ENCODE measurements at places on chromosomes 4 and X.
A peak's percentile ranks its signal among the peaks of the same experiment; 100 is the strongest.

GRCh38 chrX:24423960-24424359 lies 41.1 kb upstream of the PDK3 start:
- no peak for DNase-seq

- DNase-seq, result no peak
These were observed 25.1 kb upstream of the DDX53 start for GRCh38 chrX:22974616-22975015.

- DNase-seq, result no peak
These were observed 307 bp downstream of the ATG4A start for GRCh38 chrX:108091878-108092291.

GRCh38 chr4:174210354-174210753 lies 73.1 kb downstream of the FBXO8 start:
- DNase-seq, result no peak

DNA sequence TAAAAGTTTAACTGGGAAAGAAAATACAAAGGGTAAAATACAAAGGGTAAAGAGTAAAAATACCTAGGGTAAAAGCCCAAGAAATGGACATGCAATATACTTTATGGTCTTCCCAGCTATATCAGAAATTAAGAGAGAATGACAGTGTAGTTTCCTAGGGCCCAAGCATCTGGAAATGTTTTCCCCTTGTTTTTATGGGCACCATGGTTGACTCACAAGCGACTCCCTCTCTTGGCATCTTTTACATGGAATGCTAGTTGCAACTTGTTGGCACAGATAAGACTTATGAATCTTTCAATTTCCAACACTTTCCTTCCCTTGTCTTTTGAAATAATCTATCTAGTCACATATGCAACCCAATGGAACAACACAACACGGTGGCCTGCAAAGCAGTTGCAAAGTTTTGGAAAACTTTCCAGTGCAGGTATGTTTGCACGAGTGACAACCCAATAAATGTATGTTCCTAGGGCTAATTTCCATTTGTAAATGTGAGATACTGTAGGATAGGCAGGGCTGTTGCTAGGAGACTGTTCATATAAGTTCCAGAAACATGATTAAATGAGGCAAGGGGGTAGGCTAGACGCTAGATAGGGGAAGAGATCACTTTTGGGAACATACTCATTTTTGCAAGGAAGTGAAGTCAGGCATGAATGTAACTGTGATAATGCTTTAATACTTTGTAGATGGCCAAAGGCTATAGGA lies 36.4 kb upstream of the CWH43 start:
- no peak for DNase-seq

GRCh38 chr4:10097906-10098779 lies 18.5 kb downstream of the WDR1 start:
- no peak for DNase-seq

- no peak for DNase-seq
These were observed 710.7 kb upstream of the SLIT2 start for GRCh38 chr4:19540859-19541540.

DNA sequence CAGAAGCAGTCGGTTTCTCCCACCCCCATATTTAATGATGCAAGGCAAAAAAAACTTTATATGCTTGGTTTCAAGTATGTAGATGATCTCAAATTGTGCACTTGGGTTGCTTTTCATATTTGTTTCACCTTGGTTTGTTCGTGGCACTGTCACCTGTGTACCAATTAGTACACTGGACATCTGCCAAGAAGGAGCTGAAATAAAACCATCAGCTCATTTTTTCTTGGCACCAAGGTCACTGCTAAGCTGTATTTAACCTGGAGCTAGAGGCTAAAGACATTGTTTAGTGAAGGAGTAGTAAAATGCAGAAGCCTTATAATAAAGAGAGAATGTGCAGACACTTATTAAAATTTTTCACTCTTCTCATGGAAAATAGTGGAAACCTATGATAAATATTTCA lies 430.8 kb downstream of the ARHGAP24 start:
- no peak for DNase-seq

GRCh38 chr4:141179474-141180373 lies 41.0 kb upstream of the ZNF330 start:
- no peak for DNase-seq

DNA sequence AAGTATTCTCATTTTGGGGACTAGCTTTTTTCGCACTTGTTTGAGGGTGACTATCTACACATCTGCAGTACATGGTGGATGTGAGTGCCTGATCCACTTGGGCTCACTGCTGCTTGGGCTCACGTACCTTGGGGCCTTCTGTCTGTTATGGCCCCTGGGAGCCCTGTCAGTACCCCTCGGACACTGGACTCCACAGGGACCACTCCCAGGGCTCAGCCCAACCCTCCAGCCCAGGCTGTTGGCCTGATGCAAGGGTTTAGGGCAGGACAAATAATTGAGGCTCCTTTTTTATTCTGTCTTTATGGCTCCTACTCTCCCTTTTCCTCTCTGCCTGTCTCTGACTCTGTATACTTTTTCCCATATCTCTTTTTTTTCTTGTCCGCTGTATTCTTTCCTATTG lies 32.7 kb upstream of the MSN start:
- peak; percentile 23 for DNase-seq

DNA sequence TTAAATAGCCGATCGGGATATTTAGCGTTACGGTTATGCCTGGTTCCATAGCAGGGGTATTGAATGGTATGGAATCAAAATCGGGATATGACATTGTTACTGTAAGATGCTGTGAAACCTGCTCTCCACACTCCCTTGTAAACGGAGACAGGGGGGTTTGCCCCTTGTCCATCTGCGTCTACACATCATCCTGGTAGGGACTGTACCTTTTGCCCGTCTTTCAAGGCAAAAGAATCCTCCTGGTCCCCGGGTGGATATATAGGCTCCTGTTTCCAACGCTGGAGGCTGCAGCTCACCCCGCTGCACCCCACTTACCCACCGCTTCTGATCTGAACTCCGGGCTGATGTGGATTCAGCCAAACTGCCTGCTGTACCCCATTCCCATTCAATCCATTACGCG lies 189.1 kb downstream of the SHOX start:
- DNase-seq, result no peak

- no peak for DNase-seq
These were observed 12.3 kb downstream of the SCARB2 start for GRCh38 chr4:76201276-76201675.

All from femur (tissue), 1 donor.